ENCODE measurements at places on chromosomes 2 and 18.
A peak's percentile ranks its signal among the peaks of the same experiment; 100 is the strongest.

DNA sequence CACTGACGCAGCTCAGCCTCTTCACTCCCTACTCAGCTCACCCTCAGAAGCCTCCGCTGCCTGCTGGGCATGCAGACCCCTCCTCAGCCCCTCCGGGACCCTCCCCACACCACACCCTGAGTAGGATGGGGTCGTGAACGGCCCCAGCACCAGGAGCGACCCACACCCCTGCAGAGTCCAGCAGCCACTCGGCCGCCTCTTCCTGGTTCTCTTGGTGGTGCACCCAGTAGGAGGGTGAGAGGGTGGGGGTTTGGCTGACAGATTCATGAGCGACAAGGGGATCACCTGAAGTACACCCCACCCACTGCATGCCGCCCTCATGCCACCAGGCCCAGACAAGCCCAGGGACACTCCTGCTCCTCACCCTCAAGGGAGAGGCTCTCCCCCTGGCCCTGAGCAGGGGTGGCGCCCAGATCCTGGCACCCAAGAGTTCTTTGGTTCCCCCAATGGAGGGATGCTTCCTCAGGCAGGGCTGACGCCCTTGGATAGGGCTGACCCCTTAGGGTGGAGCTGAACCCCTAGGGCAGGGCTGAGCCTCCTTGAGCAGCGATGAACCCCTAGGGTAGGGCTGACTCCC lies 76.6 kb upstream of the GPC1 start:
- no peak for DNase-seq

DNA sequence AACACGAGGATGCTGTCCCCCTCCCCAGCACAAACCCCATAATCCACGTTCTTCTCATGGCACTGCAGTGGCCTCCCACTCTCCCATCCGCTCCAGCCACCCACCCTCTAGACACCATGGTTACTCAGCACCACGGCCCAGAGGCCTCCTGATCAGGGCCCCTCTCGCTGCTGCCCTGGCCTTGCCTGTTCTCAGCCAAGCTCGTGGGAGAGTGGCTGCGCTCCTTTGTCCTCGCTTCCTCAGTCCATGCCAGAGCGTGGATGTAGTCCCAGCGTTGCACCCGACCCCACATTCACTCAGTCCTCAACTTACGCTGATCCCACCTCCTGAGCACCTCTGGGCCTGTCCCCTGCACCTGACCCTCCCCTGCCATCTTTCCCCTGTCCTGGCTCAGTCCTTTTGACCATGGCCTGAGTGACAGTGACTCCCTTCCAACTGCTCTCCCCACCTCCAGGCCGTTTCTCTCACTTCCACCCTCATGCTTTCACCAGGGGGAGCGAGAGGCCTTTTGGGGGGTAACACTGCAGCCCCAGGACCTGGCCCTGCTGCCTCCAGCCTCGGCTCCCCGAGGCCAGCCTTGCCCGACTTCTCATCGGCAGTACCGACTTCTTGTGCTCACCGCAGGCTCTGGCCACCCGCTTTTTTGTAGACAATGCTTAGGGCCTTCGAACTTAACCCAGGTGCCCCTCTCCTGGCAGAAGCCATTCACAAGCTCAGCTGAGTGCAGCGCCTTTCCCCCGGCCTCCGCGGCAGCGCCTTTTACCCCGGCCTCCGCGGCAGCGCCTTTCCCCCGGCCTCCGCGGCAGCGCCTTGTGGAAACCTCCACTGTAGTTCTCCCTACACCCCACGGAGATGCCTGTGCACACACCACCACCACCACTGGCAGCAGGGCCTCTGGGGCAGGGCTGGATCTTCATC lies 131.4 kb downstream of the CLIP4 start:
- DNase-seq: no peak

DNA sequence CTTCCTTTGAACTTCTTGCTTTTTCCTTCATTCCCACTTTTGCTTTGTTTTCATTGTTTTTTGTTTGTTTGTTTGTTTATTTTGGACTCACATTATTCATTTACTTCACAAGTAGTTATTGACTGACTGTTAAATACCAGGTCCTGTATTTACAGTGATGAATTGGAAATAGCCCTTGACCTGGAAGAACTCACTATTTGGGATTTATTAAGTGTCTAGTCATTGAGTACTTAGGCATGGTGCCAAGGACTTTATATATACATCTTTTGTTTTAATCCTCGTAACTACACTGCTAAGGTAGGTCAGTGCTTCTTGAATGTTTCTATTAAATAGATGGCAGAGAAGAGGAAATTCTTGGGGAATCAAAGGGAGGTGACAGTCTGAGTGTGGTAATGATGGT lies 11.1 kb downstream of the SPOPL start:
- no peak for DNase-seq

- DNase-seq: no peak
These were observed 51.4 kb downstream of the TRAPPC12 start for GRCh38 chr2:3430740-3431490.

DNA sequence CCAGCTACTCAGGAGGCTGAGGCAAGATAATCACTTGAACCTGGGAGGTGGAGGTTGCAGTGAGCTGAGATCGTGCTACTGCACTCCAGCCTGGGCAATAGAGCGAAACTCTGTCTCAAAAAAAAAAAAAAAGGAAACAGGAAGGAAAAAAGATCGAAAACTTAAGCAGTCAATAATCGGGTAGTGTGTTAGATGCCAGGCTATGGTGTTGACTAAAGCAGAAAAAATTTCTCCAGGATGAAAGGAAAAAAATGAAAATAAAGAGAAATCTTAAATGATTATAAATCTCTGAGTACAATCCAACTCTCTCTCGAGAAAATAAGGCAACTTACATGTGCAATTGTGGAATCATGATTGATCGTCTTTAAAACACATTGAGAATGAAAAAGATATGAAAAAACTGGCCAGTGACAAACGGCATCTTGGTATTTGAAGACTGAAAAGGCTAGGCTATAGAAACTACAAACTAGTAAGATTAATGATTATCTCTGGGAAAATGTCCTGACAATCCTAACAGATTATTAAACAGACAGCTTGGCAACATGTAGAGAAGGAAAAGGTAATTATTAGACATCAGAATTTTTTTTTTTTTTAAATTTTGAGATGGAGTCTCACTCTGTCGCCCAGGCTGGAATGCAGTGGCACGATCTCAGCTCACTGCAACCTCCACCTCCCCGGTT lies 16.3 kb upstream of the EPHA4 start:
- DNase-seq: no peak

DNA sequence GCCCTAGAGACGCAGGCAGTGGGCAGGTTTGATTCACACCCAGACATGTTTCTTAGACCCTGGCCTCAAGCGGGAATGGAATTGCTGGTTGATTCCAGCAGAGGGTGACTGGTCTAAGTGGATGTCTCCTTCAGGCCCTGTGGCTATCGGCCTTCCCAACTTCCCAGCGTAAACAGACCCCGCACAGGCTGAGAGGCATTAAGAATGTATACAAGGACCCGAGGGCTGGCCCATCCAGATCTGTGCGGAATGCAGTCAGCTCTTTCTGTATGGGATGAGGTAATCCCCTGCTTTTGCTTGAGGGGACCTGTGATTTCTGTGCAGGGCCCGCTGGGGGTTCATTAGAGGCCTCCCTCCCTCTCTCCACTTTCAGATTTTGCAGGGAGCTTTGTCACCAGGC lies 6.5 kb downstream of the ACKR3 start:
- DNase-seq: no peak

GRCh38 chr2:17894005-17894404 lies 15.5 kb downstream of the KCNS3 start:
- DNase-seq: no peak

GRCh38 chr18:25350489-25351251 lies 1.3 kb downstream of the ZNF521 start:
- no peak for DNase-seq

DNA sequence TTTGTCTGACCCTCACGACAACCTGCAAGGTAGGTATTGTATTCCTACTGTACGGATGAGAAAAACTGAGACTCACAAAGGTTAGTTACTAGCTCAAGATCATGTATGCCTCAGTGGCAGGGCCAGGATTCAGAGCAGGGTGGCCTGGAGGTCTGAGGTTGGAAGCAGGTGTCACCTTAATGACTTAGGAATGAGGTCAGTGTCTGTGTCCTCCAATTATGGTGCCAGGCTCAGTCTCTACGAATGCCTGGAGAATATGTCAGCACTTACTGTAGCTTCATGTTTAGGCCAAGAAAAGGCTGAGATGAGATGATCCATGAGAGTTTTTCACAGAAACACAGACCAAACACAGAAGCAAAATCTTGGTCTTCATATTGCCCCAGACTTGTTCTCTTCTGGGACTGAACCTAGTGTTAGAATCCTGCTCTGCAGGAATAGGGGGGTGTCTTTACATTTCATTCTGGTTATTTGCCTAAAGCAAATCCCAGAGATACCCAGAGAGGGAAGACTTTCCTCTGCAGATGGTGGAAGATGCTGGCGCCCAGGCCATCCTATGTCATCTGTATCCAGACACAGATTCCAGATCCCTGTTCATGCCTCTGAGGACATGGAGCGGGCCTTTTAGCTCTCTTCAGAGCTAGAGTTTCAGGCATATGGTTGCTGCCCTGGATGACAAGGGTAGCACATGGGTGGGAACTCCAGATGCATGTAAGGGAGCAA lies 16.3 kb upstream of the RAB10 start:
- DNase-seq: no peak

DNA sequence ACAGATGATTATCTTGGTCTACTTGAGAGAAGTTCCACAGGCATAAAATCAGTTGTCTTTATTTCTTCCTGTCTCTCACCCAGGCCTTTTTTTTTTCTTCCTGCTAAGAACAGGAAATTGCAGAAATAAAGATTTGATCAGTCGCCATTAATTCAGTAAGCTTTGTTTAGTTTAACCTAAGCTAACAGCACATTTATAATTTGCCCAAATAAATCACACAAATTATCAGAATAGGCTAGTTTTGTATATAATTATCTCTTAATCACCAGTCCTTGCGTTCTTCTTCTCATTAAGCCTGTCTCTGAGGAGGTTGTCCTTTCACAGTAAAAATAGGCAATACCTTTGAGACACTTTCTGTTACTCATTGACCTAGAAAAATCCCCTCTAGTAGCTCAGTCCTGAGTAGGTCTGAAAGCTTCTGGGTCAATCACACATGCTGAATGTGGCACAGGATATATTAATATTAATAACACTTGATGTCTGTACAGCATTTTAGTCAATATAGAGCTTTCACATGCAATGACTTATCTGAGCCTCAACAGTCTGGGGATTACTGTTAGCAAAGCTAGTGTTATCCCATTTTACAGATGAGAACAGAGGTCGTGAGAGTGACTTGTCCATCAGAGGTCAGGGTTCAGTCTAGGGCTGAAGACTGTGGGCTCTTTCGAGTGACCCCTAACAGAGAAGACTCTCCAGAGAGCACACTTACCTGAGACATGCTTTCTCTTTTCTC lies 11.2 kb upstream of the STK17B start:
- peak; percentile 62 for DNase-seq

- no peak for DNase-seq
These were observed 86.6 kb upstream of the APCDD1 start for GRCh38 chr18:10367836-10368235.

DNA sequence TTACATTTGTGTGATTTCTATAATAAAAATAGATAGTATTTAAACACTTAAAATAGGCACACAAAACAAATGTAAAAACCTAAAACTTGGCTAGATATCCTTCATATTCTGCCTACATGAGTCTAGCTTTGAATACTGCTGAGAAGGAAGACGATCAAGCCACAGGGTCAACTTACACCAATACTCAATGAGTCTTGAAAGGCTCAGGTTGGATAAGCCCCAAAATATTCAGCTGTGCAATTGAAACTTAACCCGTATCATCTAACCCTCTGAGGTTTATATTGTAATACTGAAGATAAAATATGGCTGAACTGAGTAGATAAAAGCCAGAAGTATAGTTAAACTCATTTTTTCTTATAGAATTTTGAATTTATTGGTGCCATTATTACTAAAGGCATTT lies 313.0 kb upstream of the NRXN1 start:
- DNase-seq: no peak

DNA sequence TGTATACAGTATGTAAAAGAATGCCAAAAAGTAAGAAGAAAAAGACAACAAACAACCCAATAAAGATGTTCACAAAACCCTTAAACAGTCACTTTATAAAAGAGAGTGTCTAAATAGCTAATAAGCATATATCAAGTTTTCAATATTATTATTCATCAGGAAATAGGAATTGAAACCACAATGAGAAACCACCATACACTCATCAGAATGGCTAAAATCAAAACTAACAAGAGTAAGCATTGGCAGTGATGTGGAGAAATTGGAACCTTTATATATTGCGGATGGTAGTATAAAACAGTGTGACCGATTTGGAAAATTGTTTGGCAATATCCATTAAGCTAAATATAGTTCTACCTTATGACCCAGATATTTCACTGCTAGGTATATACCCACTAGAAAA lies 20.5 kb upstream of the TGFA start:
- DNase-seq: no peak

- no peak for DNase-seq
These were observed 269.4 kb downstream of the ETAA1 start for GRCh38 chr2:67666386-67667053.

GRCh38 chr2:95058989-95059641 lies 33.6 kb downstream of the MAL start:
- DNase-seq: no peak

- DNase-seq: no peak
These were observed 1.4 kb upstream of the SIX2 start for GRCh38 chr2:45010702-45011012.

GRCh38 chr18:75390854-75391253 lies 36.6 kb downstream of the SMIM21 start:
- no peak for DNase-seq

DNA sequence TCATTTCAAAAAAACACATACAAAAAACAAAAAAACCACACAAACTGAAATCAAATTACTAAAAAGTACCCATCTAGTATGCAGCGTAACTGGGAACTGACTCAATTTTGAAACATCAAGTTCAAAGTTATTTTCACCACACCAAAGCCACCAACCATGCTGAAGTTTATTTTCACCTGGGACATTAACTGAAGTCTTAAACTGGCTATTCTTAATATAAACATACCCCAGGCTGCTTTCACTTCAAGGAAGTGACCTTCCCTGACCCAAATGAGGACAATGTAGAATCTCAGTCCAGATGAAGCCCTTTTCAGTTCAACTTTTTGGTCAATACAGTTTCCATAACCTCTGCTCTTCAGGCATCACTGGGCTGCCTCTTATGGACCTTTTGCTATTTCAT lies 84.6 kb downstream of the PIGN start:
- no peak for DNase-seq

- no peak for DNase-seq
These were observed 87.6 kb upstream of the FAM110C start for GRCh38 chr2:133675-134593.

DNA sequence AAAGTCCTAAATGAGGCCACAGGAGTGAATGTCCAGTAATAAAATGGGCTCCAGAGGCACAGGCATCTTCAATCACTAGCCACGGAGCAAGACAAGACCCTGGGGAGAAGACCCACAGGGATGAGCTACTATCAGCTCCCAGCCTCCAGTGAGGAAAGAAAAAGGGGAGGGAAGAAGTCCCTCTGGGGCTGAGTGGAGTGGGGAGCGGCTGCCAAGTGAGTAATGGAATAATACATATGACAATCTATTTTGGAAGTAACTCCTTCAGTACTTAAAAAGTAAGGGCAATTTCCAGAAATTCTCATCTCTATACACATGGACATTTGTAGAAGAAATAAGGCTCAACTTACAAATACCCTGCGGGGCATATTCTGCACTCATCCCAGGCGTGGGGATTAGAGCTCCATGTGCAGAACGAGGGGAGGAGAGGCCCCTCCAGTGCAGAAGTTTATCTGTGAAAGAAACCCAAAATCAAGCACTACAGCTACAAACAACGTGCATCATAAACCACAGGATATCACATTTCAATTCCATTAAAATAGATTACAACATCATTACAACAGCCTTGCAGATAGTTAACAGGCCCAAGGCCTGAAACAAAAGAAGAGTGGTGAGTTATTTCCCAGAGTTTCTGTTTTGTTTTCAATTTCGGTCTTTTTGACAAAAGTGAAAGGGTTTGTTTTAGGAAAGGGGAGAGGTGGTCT lies 84.9 kb downstream of the BCL11A start:
- DNase-seq: no peak
